Stimulated activated CD8-positive, alpha-beta memory T cell treated with anti-CD3 and anti-CD28 coated beads, Interleukin-12 subunit alpha, Interleukin-12 subunit beta, amount 100 ng/mL, for 1 hour (primary cell): ENCODE measurements at places on chromosomes 11 and 22.

- no peak for DNase-seq
Observed at GRCh38 chr11:57239348-57239747, 2.3 kb upstream of the APLNR start.

GRCh38 chr22:49925525-49926128 is 7.2 kb downstream of the CRELD2 start:
- peak; percentile 52 for DNase-seq

DNA sequence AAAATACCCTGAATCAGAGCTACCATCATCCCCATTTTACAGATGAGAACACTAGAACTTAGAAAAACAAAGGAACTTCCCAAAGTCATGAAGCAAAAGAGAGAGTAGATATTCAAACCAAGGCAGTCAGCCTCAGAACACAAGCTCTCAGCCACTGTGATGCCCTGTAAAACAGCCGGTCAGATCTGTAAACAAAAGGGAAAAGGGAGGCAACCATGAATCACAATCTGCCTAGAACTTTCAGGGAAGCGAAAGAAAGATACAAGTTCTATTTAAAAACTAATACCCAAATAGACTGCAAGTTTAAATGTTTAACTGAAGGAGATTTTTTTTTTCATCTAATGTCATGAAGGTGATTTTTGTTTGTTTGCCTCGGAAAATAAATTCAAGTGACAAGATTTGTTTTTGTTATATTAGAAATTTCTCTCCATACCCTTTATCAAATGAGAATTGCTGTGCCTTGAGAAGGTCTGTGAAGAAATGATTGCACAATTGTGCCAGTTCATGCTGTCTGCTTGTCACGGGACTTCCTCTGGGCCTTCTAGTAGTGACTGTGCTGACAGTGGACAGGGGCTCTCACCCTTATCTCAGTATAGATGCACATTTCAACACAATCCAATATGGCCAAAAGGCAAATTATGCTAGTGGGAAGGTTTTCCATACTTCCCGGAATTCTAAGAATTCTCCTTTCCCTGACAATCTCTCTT is 11.7 kb downstream of the SAA1 start:
- DNase-seq = no peak

GRCh38 chr11:70783356-70783755 is 385.0 kb downstream of the CTTN start:
- DNase-seq = no peak

DNA sequence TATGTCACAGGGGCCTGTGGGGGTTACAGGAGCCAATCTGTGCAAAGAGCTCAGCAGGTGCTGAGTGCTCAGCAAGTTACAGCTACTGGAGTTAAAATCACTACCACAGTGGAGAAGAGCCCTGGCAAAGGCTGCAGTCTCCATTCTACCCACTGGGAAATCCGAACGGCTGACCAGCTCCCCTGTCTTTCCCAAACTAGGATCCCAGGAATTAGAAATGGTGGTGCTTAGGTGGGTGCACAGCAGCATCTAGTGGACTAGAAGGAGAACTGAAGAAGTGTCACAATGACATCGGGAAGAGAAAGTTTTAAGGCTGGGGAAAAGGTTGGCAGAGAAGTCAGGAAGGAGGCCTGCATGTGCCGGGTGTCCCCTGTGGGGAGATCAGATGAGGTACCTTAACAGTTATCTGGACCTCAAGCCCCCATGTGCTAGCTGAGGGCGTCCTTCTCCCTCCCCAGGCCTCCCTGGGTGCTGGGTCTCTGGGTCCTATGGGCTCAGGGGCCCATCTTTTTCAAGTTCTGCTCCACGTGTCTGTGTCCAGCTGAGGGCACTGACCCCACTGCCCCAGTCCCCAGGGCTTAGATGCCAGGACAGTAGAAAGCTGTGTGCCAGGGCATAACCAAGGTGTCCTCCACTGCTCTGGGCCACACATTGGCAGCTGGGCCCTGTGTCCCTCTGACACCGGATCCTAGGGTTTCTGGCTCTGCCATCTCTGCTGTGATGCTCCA is 1.9 kb downstream of the PIWIL3 start:
- no peak for DNase-seq

DNA sequence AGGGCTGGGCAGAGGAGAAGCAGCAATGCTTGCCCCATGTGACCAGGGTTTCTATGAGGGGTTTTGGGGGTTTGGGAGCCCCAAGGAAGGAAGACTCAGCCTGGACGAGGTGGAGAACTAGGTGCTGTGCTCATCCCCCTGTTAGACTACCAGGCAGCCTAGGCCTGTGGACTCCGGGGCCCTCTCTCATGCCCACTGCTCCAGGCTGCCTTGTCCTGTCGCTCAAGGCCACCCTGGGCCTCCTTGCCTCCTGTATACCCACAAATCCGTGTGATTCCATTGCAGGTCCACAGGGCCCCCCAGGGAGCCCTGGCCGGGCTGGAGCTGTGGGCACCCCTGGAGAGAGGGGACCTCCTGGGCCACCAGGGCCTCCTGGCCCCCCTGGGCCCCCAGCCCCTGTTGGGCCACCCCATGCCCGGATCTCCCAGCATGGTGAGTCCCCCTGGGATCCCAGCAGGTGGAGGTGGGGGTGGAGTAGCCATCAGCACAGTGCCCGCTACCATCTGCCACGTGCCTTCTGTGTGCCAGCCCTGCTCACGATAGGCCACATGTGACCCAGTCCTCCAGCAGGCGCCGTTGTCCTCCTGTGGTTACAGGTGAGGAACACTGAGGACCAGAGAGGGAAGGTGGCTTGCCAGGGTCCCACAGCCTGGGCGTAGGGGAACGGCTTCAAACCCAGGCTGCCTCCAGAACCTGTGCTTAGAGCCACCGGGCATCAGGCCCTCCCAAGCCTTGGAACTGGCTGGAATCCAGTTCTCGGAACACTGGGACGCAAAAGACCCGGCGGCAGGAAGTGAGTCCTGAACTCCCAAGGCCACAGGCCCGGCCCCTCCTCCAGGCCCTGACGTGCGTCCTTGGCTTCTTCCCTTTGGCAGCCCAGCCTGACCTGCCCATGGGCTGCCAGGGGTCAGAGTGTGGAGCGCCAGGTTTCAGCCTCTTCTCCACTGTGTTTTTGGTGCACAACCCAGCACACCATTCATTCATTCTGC is 26.6 kb downstream of the EMID1 start:
- no peak for DNase-seq

GRCh38 chr22:22856885-22857606 is 30.6 kb upstream of the IGLL5 start:
- DNase-seq = no peak

- DNase-seq = no peak
Observed at GRCh38 chr11:125123947-125124617, 12.7 kb upstream of the TMEM218 start.

- DNase-seq = no peak
Observed at GRCh38 chr11:30230714-30231113, at the start of gene FSHB. Gene FSHB (plus strand): TSS chr11:30231014. CDS start chr11:30231903, 889 bp downstream.

DNA sequence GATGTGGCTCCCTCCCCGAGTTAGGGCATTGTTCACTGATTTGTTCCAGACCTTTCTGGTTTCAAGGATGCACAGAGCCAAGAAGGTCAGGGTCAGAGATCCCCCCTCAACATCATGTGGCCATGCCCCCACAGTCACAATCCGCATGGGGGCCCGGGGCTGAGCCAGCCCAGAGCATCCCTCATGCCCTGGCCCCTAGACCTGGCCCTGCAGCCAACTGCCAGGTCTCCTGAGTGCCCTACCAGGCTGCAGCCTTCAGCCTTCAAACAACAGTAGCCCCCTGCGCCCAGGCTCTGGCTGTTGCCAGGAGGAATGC is 142.4 kb downstream of the CRYBB2 start:
- no peak for DNase-seq

DNA sequence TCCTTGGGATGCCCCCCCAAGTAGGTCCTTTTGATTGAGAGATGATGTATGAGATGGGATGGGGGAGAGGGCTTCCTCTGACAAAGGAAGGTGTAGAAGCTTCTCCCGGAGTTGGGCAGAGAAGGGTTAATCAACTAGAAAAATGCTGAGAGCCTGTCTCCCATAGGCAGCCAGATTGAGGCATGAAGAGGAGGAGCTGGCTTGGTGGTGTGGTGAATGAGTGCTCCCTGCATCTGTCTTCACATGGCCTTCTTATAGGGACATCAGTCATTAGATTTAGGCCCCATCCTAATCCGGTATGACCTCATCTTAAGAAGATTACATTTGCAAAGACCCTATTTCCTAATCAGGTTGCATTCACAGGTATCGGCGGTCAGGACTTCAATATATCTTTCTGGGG is 61.1 kb downstream of the NFAM1 start:
- no peak for DNase-seq

GRCh38 chr11:122187373-122188165 is 71.6 kb upstream of the BLID start:
- DNase-seq = no peak

DNA sequence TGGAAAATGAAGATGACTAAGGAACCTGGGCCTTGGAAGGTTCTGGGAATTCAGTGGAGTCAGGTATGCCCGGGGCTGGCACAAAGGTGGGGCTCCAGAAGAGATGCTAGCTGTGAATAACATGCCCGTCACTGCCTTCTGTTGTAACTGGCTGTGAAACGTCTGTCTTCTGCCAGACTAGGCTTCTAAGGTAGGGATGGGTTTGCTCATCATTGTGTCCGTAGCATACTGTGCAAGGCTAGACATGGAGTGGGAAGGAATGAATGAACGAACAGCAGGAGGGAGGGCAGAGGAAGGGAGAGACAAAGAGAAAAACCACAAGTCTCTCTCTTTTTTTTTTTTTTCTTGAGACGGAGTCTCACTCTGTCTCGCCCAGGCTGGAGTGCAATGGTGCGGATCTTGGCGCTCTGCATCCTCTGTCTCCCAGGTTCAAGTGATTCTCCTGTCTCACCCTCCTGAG is 327.4 kb downstream of the MN1 start:
- DNase-seq = no peak

DNA sequence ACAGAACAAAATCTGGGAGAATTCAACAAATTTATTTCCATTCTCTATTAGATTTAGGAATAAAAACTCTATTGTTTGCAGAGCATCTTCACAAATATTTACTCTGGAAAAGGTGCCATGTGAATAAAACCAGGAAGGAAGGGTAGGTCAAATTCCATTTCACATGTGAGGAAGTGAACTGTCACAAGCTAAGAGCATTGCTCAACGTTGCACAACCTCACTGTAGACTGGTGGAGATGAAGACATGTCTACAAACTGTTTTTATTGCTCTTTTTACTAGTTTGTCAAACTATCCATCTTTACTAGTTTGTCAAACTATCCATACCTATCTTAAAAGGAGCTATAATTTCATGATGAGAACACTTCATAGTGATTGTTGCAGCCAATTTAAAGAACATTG is 236.4 kb downstream of the CNTN5 start:
- DNase-seq = no peak

GRCh38 chr11:2092956-2093412 is 46.2 kb downstream of the IGF2 start:
- peak; percentile 43 for DNase-seq

DNA sequence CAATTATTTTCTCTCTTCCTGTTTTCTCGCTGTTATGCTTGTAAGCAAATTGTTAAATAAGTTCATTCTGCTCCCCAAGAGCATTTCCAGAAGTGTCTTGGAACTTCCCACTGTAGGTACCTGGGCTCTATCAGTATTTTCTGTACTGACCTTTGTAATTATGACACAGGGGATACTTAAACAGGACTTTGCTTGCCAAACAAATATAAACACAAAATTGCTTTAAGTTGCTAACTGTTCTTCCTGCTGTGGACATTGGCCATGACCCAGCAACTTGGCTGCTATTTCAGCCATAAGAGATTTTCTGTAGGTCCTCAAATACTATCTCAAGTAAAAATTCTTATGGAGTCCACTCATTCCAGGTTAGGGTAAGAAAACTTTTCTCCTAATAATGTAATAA is 30.1 kb downstream of the SYT9 start:
- no peak for DNase-seq

DNA sequence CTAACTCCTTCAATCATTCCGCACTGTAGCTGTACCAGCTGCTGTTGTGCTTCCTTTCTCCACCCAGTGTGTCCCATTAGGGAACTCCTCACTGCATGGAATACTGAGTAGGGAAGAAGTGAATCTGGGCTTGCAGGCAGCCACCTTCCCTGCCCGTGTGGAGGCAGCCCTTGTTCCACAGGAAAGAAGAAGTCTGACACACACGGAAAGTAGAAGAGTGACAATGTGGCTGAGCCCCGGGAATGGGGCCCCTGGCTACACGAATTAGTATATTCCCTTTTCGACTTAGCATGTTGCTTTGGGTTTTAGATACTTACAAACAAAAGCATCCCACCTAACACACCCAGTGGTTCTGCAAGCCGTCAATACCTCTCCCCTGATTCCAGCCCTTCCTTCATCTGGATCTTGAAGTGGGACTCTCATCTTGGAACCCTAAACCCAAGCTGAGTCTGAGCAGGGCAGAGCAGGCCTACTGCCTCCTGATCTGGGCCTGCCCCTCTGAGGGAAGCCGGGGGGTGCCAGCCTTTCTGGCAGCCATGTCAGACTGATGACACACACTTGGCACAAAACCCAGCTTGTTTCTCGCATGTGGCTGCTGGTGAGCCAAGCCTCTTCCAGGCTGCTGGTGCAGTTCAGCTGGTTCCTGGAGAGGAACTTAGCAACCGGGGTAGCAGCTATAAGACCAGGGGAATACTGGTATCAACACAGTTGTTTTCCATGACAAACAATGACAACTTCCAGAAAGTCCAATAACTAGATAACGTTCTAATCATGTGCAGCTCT is 71.6 kb downstream of the C11orf58 start:
- no peak for DNase-seq

DNA sequence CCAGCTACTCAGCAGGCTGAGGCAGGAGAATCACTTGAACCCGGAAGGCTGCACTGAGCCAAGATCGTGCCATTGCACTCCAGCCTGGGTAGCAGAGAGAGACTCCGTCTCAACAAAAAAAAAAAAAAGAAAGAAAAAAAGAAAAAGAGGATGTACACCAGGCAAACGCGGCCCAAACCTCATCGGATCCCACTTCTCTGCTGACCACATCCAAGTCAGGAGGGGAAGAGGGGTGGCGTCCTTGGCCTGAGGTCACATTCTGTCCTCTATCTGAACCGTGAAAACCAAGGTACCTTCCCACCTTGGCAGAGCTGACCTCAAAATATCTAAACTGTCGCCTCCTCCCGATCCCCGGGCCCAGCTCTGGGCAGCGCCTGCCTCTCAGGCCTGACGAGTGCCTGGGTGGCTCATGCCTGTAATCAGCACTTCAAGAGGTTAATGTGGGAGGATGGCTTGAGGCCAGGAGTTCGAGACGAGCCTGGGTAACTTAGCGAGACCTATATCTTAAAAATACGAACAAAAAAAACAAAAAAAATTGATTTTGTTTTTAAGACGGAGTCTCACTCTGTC is 25.1 kb downstream of the RGL4 start:
- no peak for DNase-seq

GRCh38 chr11:107587306-107587979 is 3.5 kb upstream of the ELMOD1 start:
- DNase-seq = no peak

DNA sequence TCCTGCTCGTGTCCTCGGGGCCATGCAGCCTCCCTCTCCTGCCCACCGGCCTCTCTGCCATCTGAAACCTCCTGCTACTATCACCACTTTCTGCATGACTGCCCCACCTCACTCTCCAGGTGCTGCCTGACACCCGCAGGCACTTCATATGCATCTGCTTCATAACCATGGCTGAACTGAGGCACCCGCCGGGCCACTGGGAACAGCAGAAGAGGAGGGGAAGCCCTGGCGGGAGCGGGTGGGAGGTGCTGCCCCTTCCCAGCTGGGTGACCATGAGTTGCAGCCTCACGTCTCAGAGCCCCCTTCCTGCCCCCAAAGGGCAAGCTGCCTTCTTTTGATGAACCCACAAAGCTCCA is 21.7 kb upstream of the PICK1 start:
- no peak for DNase-seq
